ENCODE measurements at places on chromosomes 1 and 21. TPM values are rescaled to one million over a fixed set of nuclear protein-coding genes. Genes with fewer than 3 reads are reported as not detected.

- DNase-seq, result no peak
Measured at GRCh38 chr1:116330342-116330652, 42.7 kb upstream of the ATP1A1 start.

Gene SLC2A1
- total RNA-seq, result 36.9 TPM

GRCh38 chr1:229217716-229218115 lies 53.2 kb upstream of the RAB4A start:
- DNase-seq, result no peak

DNA sequence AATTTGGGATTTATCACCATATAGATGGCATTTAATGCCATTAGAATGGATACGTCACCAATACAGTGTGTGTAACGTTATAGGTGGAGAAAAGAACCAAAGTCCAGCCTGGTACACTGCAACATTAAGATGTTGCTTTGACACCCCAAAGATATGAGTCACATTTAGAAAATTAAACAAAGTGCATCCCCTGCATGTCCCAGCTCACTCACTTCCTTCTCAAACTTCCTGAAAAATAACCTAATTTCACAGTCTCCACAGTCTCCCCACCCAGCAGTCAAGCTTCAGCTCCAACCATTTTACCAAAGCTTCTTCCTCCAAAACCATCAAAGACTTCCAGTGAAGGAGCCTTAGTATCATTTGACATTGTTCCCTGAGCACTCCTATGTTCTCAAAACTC lies 111.9 kb downstream of the OMA1 start:
- DNase-seq, result no peak

DNA sequence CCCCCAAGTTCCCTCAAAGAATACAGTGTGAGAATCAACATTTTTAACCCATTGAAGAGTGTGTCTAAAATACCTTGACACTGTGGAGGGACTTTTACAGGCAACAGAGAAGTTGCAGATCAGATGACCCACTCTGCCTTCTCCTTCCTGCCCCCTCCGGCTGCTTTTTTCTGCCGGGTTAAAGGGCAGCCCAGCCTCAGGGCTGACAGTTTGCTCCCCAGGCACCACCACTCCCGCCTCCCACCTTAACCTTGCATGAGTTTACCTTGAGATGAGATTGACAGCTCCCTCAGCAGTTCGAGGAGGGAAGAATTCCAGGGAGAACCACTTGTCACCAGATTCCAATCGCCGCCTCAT lies 3.2 kb downstream of the MTHFR start:
- DNase-seq, result peak; percentile 45

DNA sequence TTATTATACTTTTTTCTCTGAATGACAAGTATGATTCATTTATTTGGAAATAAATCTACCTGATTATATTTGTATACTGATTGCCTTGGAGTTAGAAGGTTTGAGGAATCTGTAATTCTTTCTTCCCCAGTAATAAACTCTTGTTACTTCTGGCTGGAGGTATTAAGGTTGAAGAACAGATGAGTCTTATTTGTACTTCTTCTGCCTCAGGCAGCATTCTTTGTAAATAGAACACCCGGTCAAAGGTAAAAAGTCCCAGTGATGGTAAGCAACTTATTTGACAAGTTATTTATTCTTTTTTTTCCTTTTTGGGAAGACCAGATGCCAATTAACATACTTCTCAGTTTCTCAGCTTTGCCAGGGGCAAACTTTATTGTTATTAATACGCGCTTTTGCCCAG lies 12.9 kb downstream of the SNX27 start:
- DNase-seq, result no peak

- DNase-seq, result no peak
Measured at GRCh38 chr1:230330157-230330556, 96.0 kb downstream of the PGBD5 start.

GRCh38 chr1:241012708-241013340 lies 344.2 kb downstream of the RGS7 start:
- no peak for DNase-seq

DNA sequence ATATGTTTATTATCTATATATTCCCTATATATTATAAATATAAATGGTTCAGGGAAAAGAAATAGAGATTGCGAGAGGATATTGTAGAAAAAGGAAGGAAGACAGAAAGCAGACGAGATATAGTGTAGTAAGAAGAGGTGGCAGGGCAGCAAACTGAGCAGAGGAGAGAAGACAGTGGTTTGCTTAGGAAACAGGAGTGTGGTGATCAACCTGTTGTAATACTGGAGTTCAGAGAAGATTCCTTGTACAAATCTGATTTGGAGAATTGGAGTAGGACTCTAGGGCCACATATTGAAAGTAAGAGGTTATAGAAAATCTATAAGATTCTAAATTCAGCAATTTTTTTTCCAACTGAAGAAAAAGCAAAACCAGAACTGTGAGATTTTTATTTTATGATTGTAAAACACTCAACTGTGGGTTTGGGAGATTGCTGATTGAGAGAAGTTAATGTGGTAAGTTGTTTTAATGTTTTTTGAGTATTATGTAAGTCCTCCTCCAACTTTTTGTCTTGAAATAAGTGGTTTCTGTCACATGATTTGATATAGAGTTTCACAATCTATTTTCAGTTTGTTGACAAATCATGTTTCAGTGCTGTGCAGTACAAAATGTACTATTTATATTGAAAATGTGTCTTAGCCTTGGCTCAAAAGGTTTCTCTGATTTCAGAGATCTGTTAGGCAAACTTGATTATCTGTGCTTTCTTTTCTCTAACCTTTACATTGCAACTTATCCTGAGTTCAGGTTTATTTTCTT lies 9.6 kb upstream of the AMY2B start:
- DNase-seq, result no peak

Gene NBPF6
- total RNA-seq, result 1.8 TPM

Gene CELA3A
- not detected for total RNA-seq

GRCh38 chr1:201675143-201675542 lies 136.2 kb downstream of the NAV1 start:
- DNase-seq, result peak; percentile 68

DNA sequence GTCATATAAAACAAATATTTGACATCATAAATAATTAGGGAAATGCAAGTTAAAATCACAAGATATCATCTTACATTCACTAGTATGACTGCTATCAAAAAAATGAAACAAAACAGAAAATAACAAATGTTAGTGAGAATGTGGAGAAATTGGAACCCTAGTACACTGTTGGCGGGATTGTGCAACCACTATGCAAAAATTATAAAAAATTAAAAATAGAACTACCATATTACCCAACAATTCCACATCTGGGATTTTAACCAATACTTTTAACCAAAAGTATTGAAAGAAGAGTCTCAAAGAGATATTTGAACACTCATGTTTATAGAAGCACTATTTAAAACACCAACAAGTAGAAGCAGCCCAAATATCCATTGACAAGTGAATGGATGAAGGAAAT lies 797.2 kb upstream of the ADAMTS5 start:
- no peak for DNase-seq

GRCh38 chr1:4267381-4268261 lies 367.5 kb upstream of the C1orf174 start:
- DNase-seq, result no peak

GRCh38 chr1:27018316-27018715 lies 5.7 kb upstream of the TENT5B start:
- DNase-seq, result no peak

- peak; percentile 36 for DNase-seq
Measured at GRCh38 chr21:22120616-22121266, 1122.5 kb downstream of the NCAM2 start.

Gene KCNE2
- 0.37 TPM for total RNA-seq

Gene UBE4B
- total RNA-seq, result 62.0 TPM

Gene TACSTD2
- 0.87 TPM for total RNA-seq

DNA sequence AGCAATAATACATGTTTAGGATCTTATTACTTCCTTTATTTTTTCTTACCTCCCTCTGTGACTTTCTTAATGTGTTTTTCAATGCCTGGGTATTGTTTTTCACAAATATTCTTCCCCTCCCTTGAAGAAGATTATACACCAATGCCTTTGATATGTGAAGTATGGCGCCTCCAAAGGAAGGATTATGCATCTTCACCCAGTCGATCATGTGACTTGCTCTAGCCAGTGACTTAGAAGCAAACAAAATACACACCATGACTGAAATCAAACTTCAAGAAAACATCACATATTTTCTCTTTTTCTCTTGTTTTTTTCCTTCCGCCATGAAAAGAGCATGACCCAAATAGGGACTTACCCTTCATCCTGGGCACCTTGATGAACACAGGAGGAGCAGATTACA lies 297.1 kb downstream of the NCAM2 start:
- DNase-seq, result no peak

DNA sequence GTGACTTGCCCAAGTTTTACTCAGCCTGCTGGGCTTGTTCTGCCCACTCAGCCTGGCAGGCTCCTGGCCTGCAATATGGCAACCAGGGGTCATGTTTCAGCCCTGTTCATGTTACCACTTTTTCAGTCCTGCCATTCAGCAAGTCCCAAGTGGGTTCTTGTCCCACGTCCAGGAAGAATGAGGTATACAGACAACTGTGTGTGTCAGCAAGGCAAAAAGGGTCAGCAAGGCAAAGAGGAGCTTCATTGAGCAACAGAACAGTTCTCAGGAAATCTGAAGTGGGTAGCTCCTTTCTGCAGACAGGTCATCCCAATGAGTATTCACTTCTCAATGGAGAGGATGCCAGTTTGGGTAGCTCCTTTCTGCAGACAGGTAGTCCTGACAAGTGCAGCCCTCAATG lies 1233.3 kb upstream of the B3GALT2 start:
- no peak for DNase-seq

Gene EXTL1
- 1.3 TPM for total RNA-seq

DNA sequence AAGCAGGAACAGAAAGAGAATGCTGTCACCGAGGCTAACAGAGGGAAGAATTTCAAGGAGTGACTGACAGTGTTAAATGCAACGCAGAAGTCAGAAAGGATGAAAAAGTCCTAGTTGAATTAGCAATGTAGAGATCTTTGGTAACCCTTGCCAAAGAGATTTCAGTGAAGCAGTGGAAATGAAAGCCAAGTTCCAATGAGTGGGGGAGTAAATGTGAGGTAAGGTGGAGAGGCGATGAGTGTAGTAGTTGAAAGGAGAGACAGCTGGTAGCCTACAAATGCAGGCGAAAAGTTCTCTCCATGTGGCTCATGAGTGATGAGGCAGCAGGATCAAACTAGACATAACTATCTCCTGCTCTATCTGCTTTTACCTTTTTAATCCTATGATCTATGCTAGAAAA lies 74.6 kb upstream of the IPO9 start:
- no peak for DNase-seq

DNA sequence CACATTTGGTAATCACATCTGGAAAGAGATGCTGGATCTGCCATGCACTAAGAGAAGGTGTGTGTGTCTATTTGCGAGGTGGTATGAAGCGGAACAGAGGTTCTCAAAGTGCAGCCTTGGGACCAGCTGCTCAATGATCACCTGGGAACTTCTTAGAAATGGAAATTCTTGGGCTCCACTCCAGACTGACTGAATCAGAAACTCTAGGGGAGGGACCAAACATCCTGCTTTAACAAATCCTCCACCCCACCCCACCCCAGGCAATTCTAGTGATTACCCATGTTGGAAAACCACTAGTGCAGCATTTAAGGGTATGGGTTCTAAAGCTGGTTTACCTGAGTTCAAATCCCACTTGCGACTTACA lies 143.9 kb upstream of the JUN start:
- no peak for DNase-seq

DNA sequence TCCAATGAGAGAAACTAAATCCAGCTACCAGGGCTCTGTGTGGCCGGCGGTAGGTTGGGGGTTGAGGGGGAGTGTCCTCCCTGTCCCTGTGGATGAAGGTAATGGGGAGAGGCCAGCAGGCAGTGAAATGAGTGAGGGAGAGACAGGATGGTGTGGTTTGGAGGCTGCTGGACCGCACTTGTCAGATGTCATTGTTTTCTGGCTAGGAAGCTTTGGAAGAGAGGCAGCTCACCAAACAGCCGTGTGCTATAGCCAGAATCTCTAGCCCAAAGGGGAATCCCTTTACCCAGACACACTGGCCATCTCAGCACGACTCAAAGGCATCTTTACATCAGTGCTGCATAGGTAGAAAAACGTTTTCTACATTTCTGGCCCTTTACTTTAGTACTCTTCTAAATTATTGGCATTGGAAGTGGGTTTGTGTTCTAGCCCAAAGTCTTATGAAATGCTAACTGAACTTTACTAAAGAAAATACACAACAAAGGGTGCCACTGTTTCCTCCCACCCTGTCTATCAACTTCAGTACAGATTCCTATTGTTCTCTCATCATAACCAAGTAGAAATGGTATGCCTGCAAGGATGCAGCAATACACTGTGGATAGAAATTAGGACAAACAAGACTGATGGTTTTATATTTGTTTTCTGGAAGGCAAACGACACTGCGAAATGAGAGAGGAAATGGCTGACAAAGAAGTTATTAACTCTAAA lies 95.9 kb upstream of the COA6 start:
- no peak for DNase-seq

- DNase-seq, result no peak
Measured at GRCh38 chr1:234212764-234213657, 160.2 kb upstream of the COA6 start.

Gene CDC42BPA
- 109 TPM for total RNA-seq

Gene SCNM1
- 31.7 TPM for total RNA-seq

GRCh38 chr1:30763651-30764248 lies 6.2 kb upstream of the LAPTM5 start:
- DNase-seq, result no peak

Gene OLFML2B
- 40.4 TPM for total RNA-seq

Gene TMPRSS15
- total RNA-seq, result 0.68 TPM

GRCh38 chr1:152026895-152027294 lies 9.9 kb downstream of the S100A11 start:
- no peak for DNase-seq

All from testis (tissue), 5 donors.